IMR-90 (cell line): ENCODE measurements at places on chromosomes 6 and 20.
A peak's percentile ranks its signal among the peaks of the same experiment; 100 is the strongest.

GRCh38 chr6:83976037-83976755 is 57.4 kb upstream of the MRAP2 start:
- DNase-seq = no peak

DNA sequence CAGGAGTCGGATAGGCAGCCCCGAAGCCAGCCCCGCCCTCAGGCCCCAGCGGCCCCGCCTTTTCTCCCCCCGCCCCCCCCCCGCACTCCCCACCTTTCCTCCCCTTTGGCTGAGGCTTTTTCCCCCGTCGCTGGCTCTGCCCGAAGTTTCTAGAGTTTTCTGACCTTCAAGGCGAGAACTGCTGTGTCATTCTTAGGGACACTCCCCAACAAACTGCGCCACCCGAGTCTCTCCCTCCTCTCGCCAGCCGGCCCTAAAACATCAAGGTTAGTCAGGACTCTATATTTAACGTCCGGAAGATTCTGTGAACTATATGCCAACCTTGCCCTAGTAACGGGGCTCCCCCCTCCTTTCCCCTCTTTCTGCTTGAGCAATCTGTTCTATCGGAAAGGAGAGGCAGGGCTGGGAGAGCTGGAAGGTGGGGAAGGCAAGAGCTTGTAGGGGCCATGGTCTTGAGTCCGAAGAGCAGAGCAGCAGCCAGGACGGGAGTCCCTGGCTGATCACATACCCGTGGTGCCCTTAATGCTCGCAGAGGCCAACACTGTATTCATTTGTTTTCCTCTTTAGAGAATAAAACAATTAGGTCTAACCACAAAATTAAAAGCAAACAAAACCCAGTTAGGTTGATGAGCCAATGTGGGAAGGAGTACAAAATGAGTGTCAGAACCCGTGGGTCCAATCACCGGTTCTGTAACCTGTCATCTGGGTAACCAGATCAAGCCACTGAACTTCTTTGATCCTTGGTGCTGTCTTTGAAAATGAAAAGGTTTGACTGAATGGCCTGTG is 5.3 kb upstream of the HSPA1B start:
- peak; percentile 64 for DNase-seq

DNA sequence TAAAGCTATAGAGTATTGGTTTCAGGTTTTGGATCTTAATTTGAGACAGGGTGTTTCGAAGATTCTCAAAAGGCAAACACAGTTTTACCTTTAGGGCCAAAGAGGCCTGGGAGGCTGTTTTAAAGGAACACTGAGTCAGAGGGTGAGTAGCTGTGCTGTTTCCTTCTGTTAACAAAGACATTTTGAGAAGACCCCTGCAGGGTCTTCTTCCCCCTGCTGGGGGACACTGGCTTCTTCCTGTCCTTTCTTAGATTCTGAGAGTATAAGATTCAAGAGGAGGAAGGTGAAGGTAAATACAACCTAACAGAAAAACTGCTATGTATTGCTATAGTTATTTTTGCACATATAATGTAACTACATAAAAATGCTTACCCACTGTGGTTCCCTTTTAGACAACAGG is 19.0 kb downstream of the HS3ST5 start:
- DNase-seq = no peak

GRCh38 chr6:123009059-123009458 is 13.0 kb downstream of the CLVS2 start:
- no peak for DNase-seq

DNA sequence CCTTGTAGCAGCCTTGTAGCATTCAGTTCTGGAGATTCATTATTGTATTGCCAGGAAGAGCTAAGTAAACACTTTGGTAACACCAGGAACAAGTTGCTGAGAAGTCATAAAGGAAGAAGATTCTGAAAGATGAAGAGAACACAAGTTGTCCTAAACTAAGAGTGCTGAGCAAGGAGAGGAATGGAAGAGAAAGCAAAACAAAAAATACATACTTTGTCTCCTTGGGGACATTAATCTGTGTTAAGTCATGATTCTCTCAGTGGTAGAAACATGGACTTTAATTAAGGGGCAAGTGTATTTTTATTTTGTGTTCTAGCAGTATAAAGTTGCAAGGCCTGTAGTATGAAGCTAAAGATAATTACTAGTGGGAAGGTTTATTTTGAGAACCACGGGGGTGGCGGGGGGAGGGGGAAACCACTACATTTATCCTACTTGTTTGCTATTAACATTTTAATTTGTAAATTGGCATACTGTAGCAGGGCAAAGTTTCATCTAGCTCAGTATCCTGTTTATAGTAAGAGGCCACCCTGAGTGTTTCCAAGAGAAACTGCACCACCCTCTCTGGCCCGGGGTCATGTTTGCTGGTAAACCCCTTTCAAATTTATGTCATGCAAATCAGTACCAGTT is 463.0 kb downstream of the CDKAL1 start:
- no peak for DNase-seq

DNA sequence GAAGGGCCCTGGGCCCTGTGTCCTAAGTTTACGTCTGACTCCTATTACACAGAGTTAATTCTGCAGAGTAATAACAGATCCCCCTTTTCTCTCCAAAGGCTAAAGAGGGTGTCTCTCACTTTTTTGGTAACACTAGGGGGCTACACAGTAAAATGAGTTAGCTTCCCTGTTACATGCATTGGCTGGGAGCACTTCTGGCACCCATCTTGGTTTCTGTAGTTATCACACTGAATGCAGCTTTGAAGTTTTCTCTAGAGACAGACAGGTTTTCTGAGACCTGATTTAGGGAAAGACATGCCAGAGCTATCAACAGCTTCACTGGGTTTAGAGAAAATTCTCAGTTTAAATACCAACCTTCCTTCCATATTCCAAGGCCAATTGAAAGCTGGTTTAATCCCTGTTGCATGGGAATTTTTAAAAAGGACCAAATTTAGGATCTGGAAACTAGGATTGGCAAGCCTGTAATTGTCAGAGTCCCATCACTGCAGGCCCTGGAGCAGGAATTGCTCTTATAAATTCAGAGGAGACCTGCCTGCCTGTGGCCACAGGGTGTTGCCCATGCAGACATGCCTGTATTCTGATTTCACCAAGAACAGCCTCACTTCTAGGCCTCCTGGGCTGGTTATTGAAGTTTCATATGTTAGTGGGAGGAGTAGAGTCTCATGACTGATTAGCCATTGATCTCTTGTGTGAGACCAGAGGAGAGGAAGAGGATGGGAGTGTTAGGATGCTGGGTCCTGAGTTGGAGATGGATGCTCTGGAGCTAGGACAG is 29.4 kb downstream of the RNF8 start:
- no peak for DNase-seq

- no peak for DNase-seq
Measured at GRCh38 chr6:15020119-15020770, 225.6 kb upstream of the JARID2 start.

DNA sequence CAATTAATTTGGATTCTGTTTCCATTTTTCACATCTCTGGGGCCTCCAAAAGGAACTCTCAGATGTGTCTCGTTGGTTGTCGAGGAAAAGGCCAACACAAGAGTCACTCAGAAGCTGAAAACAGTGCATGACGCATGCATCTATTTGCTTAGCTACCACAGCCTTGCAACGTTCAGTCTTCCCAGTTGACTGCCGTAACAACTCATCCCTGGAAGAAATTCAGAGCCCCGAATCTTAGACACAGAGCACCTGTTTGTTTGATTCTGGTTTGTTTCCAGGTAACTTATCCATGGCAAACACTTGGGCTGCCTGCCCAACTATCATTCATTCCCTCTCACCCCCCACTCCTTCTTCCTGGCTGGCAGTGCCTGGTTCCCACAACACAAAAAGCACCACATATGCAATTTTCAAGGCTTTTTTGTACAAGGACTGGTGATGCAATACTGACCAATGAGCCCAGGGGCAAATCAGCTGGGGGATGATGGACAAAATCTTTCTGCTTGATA is 60.5 kb downstream of the ZMYND8 start:
- DNase-seq = no peak

GRCh38 chr6:150874179-150874578 is 8.7 kb downstream of the MTHFD1L start:
- no peak for DNase-seq

DNA sequence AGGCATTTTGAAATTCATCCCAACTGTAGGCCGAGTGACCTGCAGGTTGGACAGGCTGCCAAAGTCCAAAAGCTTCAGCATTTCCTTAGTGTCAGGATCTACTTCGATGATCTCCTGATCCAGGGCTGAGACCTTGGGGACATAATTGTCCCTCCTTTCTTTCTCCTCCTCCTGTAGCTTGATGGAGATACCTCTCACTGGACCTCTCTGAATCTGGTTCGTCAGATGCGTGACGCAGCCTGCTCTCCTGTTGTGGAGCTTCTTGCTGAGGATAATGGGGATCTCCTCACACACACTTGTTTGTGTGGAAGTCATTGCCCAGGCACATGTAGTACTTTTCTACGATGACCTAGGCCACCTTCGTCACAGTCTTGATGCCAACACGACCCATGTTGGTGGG is 1.5 kb upstream of the MAS1L start:
- DNase-seq = no peak

DNA sequence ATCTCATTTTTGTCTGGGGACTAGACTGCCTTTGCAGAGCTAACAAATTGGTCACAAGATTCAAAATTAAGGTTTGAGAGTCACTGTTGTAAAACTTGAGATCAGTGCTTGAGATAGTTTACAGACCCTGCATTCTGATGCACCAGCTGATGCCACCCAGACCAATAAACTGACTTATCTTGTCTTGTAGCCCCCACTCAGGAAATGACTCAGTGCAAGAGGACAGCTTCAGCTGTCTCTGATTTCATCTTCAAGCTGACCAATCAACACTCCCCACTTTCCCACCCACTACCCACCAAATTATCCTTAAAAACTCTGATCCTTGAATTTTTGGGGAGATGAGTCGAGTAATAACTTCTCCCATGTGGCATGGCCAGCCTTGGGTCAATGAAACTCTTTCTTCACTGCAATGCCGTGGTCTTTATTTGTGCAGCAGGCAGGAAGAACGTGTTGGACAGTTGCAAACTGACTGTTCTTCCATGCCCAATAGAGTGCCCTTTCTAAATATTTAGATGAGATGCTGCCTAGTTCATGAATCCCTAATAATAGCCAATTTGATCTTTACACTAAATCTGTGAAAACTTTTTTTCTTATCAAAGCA is 48.3 kb upstream of the PROKR2 start:
- DNase-seq = no peak

DNA sequence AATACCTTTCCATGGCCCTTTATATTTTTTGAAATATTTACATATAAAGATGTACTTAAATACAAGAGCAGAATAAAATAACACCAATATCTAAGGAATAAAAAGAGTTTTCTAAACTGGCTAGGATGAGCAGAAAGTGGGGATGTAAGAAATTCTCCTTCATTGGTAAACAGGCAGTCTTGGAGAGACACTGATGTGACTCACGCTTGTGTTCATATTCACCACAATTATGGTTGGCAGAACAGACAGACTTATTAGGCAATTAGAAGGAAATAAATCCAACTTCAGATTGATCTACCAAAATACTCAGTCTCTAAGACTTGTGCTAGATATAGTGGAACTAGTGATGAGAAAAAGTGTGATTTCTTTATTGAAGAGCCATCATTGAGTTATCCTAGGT is 463.7 kb downstream of the CDC5L start:
- DNase-seq = peak; percentile 17
